ENCODE measurements at places on chromosomes 7 and 10.

- DNase-seq: no peak
Measured at GRCh38 chr7:108294595-108294994, 161.6 kb downstream of the NRCAM start.

DNA sequence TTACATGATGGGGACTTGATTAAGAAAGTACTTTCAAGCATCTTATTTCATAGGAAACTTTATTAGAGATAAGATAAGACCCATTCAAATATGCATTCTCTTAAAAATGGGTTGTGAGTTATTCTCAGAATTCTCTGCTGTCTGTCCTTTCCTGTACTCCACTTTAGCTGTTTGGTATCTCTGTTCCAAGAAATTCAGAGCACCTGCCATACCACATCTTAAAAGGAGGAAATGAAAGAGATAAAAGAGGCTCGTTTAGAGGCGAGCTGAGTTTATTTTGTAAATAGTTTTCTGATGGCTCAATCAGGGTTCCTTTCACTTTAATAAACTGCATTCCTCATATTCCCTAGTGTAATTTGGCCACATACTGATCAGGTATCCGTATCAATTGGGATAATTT is 87.2 kb downstream of the MDFIC start:
- no peak for DNase-seq

GRCh38 chr7:139168479-139168878 is 59.0 kb upstream of the ZC3HAV1 start:
- DNase-seq: no peak

GRCh38 chr10:113524539-113525490 is 28.0 kb upstream of the HABP2 start:
- DNase-seq: no peak

DNA sequence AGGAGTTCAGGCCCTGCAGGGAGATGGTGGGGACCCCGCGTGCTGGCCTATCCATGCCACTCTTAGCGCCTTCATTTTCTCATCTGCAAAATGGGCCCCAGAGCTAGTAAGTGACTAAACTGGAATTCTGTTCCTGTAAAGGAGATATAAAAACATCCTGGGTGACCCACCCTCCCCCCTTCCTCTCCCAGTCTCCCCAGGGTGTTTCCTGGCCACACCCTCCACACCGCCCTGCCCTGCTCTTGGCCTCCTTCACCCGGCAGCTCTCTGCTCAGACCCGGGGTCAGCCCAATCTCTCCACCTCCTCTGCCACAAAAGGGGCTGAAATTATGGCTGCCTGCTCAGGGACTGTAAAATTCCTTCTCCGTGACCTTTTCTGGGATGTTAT is 70.7 kb downstream of the C10orf105 start:
- DNase-seq: no peak

DNA sequence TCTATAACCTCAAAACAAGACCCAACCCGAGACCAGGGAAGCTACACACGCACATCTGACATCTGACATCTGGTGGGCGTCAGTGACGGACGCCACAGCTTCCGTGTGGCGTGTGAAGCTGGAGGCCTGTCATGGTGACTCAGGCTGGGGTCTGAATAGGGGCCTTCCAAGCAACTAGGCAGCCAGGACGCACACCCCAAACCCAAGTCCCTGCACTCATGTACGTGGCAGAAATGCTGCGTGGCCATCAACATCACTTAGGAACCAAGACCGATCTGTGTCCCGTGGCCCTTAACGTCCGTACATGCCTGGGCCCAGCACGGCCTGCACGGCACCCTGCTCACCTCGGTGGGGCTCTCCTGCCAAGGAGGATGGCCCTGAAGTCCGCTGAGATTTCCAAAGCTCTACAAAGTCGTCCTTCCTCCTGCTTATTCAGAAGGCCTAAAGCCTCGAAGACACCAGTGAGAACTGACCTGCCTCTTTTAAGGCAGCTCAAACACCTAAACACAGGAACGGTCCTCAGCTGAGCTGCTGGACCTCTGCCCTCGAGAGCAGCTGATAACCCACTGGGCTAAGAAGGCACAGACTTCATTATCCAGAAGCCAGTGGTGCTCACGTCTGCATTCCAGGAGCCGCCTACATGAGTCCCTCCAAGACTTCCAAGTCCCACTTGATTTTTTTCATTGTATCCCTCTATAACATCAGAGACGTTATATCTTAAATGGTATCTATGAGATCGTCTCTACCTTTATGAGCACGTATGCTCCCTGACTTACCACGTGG is 82.5 kb downstream of the DIP2C start:
- no peak for DNase-seq

DNA sequence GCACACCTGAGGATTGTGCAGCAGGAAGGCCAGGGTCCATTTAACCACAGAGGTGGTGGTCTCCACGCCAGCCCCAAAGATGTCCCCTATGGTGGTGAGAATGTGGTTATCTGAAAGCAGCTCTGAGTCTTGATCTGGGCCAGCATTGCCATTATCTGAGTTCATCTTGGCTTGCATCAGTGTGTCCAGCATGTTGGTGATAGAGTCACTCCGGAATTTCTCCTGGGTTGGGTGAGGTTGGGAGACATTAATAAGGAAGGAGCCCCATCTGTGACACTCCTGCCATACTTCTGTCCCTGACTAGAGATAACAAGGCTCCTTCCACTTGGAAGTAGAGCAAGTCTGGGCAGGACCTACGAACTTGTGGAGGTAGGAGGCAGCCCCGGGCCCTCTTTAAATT is 4.2 kb downstream of the CYP17A1 start:
- DNase-seq: no peak

GRCh38 chr7:12759151-12759550 is 71.7 kb downstream of the ARL4A start:
- DNase-seq: no peak

DNA sequence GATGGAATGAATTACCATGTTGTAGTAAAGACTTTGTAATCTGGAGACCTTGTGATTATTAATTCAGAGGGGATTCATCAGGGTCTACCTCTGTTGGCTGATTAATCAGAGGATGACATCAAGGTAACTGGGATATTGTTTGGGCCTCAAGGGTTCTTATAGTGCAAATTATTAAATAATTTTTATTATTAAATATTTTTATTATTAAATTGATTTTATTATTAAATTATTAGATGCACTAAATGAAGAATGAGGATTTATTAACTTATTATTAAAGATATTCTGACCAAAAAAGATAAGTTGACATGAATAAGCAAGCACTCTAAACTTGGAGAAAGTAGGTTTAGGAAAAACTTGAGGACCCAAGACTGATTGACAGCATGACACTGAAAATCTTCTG is 661.7 kb downstream of the NRG3 start:
- no peak for DNase-seq

DNA sequence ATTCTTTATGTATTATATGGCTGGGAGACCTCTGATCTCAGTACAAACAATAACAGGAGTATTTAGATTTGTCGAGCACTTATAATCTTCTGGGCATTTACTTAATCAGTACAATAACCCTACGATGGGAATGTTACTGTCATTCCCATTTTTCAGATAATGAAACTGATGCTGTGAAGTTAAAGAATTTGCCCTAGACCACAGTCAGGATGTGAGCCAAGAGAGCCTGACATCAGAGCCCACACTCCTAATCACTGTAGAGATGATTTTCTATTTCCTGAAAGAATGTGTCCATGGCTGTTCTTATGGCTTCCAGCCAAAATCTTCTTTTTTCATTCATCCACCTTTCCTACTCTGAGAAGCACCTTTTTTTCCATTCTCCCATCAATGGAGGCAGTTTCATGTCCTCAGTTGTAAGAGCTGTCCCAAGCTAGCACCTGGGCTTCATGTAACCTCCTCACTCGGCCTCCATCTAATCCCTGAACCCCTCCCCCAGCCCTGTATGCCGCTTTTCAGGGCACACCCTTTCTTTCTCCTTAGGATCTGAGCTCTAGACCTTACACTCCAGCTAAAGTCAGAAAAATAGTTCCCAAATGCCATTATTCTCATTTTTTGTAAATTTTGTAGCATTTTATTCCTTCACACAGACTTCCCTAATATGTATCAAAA is 12.2 kb upstream of the CAV1 start:
- DNase-seq: no peak

GRCh38 chr7:133829336-133829897 is 297.7 kb upstream of the LRGUK start:
- no peak for DNase-seq

DNA sequence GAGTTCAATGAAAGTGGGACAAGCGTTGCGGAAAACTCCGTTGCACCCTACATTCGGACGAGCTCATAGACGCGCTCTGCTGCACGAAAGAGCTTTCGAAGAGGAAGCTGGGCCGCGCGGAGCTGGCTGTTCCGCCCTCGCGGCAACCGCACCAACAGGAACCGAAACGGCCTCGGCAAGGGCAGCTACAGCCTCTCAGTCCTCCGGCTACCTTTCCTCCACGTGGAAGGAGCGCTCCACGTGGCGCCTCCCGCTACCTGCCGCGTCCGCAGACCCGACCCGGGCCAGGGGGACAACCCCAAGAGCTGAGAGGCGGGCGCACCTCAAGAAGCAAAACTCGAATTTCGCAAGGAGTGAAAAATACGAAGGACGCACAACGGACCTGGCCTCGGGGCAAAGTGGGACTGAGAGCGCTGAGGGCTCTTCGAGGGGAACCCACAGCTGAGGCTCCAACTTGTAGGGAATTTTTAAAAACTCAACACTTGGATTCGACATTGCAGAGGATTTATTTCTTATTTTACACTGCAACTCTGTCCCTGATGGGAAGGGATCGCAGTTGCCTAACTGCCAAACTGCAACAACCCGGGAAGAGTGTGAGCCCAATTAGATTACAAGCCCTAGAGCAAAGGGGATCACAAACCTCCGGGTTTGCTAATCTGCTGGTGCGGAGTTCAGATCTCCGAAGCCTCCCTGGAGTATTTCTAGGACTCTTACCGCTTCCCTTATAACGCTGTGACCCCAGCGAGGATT is 1.4 kb downstream of the HPSE2 start:
- DNase-seq: peak; percentile 65

GRCh38 chr7:20407585-20408466 is 77.1 kb downstream of the ITGB8 start:
- no peak for DNase-seq

- DNase-seq: no peak
Measured at GRCh38 chr7:99975782-99976521, at the start of gene AZGP1. TSS of gene AZGP1 (minus strand) at chr7:99976031. CDS start at chr7:99976020, 11 bp downstream.

GRCh38 chr10:115278294-115278693 is 185.1 kb downstream of the ATRNL1 start:
- DNase-seq: no peak

DNA sequence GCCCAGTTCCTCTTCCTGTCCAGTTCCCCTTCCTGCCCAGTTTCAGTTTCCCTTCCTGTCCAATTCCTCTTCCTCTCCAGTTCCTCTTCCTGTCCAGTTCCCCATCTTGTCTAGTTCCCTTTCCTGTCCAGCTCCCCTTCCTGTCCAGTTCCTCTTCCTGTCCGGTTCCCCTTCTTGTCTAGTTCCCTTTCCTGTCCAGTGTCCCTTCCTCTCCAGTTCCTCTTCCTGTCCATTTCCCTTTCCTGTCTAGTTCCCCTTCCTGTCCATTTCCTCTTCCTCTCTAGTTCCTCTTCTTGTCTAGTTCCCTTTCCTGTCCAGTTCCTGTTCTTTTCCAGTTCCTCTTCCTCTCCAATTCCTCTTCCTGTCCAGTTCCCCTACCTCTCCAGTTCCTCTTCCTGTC is 68.1 kb upstream of the ADCY1 start:
- DNase-seq: no peak

DNA sequence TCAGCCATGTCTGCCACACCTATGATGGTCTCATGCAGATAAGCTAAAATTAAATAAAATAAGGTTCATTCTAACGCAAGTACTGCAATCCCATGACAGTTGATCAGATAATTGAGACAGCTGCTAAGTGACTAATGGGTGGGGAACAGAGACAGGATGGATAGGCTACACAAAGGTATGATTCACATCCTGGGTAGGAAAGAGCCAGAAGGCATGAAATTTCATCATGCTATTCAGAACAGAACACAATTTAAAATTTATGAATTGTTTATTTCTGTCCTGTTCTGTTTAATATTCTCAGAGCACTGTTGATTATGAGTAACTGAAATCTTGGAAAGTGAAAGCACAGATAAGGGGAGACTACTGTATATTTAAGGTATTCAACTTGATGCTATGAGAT is 381.8 kb upstream of the SORCS1 start:
- DNase-seq: no peak

DNA sequence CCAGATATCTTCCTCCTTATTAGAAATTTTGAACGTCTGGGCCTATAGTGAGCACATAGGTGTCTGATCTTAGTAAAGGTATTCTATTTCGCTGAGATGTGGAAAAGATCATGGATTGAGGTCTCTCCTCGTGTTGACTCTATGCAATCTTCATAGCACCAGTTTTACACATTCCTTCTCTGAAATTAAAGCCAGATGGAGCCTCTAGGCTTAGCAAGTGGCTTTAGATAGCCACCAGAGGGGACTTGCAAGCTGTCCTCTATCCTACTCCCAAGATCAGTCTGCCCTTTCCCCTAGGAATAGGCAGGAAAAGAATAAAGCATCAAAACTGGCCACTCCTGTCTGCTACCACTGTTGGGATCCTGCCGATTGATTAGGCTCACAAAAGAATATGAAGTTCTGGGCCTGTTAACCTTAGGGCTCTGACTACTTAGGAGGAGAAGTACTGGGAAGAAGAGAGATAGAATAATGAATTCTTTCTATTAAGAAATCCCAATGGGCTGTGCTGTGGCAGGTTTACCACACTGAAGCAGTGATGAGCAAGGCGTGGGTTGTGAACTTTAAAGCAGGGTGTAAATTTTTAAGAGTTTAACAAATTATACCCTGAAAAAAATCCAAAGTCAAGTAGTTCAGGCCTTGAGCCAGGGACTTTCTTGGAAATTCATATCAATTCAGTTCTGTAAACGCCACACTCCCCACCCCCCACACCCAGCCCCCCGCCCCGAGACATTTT is 2.2 kb upstream of the STRIP2 start:
- no peak for DNase-seq

DNA sequence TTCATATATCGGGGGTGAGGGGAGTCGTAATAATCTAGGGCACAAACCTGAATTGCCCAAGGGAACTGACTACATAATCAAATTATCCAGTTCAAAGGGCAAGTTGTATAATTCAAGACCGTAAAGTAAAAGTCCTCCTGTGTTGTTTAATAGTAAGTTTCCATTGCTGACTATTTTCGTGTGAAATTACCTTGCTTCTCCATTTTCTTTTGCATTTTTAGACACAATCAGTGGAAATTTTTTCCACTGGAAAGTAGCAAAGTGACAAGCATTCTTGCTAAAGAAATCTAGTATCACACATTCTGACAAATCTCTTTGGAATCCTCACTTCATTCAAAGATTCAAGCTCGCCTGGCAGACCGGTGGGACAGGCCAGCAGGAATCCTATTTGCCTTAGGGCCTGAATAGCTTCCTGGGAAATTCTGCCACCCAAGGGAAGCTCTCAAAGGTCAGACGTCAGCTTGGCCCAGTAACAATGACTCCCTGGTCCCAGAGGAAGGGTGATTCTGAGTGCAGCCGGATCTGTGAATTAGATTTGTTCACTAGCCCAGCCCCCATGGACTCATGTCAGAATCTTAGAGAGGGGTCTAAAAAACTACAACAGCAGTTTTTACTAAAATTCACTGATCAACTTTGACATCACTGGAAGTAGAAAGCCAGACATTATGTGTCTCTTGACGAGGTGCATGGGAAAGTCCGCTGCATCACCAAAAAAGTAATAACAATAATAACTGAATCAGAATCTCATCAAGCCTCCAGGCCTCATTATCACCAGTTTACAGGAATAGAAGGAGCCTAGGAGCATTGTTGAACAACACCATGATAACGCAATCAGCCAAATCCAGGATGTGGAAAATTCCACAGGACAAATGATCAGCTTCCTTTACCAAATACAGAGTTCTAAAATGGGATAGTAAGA is 161.0 kb downstream of the SKIDA1 start:
- no peak for DNase-seq

- no peak for DNase-seq
Measured at GRCh38 chr7:101926265-101926664, 108.8 kb downstream of the CUX1 start.

GRCh38 chr10:79424221-79425073 is 21.0 kb downstream of the ZCCHC24 start:
- no peak for DNase-seq
